ENCODE measurements at places on chromosomes 3 and 15.
A peak's percentile ranks its signal among the peaks of the same experiment; 100 is the strongest.

DNA sequence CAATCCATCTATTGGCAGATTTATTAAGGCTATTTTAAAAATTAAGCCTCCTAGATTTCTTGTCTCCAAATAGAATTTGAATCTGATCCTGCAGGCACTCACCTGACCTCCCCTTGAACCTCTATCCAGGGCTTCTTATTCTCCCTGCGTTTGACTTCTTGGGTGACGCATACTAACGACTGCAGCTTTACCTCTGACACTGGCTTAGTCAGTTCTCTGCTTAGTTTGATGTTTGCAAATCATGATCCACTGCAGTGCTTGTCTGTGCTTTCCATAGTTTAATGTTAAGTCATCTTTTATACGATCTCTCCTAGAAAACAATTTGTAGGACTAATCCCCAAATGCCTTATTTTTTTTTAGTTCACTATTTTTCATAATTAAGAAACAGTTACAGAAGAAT, 233.1 kb downstream of the ROBO1 start:
- DNase-seq: no peak

DNA sequence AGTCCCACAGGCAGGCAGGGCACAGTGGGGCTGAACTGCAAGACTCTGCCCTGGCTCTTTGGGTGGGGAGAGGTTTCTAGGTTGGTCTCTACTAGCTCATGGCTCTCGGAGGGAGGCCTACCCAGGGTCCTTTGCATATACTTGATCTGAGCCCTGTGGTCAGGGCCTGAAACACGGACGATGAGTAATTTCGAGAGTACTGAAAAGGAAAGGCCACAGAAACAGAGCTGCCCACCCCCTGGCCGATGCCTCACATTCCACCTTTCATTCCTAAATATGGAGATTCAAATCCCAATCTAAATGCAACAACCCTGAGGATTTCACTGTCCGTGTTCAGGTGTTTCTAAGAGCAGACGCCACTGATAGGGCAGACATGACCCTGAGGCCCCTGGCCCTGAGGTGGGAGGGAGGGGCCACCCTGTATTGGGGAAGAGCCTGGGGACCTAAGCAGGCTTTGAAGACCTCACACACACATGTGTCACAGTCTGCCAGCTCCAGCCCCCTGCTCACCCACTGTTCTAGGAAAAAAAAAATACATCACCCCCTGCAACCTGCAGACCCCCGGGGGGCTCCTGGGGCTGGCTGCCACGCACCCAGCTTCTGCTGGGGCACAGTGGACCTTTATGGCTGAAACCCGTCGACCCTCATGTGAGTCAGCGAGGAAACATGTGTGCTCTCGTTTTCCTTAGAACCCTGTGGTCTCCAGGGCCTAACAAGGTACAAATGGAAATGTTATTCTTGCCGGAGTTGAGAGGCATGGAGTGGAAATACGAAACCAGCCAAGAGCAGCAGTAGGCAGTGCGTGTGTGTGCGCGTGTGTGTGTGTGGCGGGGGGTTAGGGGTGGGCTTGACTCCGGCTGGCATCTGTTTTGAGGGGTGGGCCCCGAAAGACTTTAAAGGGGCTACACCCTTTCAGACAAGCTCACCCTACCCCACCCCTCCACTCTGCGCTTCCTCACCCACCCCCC, 112.7 kb downstream of the CHSY1 start:
- DNase-seq: no peak

- peak; percentile 32 for DNase-seq
Observed at GRCh38 chr15:45442507-45443135, 64.3 kb upstream of the GATM start.

- no peak for DNase-seq
Observed at GRCh38 chr15:74763416-74763815, 14.8 kb downstream of the CYP1A2 start.

- DNase-seq: no peak
Observed at GRCh38 chr3:151903501-151903991, 30.1 kb downstream of the SUCNR1 start.

DNA sequence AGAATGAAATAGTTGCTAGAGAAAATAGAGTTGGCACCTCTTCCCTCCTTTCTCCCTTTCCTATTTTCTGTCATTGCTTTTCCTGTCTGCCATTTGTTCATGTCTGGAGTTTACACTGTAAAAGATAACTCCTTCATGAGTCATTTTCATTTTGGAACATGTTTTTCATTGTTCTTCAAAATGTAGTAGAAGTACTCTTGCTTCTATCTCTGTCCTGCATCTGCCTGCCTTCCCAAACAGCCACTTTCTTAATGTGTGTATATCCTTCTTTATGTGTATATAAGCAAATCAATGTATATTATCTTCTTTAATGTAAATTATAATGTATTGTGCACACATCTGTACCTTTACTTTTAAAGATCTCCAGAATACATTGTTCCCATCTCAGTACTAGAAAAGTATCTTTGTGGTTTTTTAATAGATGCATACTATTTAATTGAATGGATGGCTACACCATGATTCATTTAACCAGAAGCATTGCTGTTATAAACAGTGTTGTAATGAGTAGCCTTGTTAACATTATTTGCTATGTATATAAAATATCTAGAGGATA, 41.1 kb downstream of the TSC22D2 start:
- no peak for DNase-seq

- no peak for DNase-seq
Observed at GRCh38 chr15:25787855-25788520, 75.1 kb downstream of the ATP10A start.

DNA sequence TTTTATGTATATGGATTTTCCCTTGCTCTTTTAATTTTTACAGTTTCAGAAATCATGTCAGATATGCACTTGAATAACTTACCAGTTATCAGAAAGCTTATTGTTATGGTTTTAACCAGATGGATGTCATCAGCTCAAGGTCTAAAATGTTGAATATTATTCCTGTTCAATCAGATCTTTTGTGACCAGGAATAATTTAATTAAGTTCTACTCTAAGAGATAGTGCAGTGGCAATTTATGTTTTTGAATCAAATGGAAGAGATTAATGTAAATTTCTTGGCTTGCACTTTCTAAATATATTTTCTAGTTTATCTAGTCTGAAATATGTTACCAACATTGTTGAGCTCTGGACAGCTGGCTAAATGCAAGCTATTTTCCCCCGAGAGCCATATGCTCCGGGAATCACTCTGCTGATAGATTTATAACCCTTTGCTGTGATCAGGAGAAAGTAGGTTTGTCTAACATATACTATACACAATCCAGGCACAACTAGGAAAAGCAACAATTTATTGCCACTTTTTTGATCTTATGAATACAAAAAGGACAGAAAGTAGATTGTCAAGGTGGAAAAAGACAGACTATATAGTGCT, 76.8 kb upstream of the CD96 start:
- no peak for DNase-seq

- DNase-seq: no peak
Observed at GRCh38 chr15:72934921-72935320, 117.3 kb upstream of the NEO1 start.
